ENCODE measurements at places on chromosomes 1 and 21.

DNA sequence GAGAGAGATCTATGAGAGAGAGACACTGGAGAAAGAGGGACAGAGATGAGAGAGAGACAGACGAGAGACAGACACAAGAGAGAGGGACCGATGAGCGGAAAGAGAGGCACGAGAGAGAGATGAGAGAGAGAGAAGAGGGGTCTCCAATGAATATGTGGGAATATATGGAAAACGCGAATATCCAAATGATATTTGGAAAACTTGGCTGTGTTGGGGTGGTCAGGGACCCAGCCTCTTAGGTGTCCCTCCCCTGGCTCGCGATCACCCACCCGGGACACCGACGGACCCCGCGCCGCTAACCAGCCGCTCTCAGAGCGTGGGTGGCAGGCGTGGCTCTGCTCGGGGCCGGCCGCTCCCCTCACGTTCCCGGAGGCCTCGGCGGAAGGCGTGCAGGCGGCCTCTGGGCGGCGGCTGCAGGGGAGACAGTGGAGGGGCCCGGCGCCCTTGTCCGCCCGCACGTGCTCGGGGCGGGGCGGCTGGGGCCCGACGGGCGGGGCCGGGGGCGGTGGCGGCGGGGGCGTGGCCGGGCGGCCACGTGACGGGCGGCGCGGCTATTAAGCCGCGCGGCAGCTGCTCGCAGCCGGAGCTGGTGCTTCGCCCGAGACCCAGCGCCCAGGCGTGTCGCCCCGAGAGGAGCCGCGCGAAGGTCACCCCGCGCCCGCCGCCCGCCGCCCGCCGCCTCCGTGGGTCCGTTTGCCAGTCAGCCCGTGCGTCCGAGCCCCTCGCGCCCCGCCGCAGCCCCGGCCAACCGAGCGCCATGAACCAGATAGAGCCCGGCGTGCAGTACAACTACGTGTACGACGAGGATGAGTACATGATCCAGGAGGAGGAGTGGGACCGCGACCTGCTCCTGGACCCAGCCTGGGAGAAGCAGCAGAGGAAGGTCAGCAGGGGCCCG, at the start of gene ACTN2:
Gene ACTN2 (plus strand): TSS at position 583 of the 898 bp plus-strand sequence. CDS start 175 bp downstream, at position 758.
- DNase-seq = peak; percentile 9

GRCh38 chr1:108049178-108049819, 84.3 kb upstream of the VAV3 start:
- no peak for DNase-seq

GRCh38 chr21:35244514-35244913, 195.4 kb upstream of the RUNX1 start:
- no peak for DNase-seq

GRCh38 chr1:37845786-37846185, 13.6 kb downstream of the MTF1 start:
- no peak for DNase-seq

- DNase-seq = peak; percentile 72
Measured at GRCh38 chr1:88061492-88062177, 622.4 kb upstream of the PKN2 start.

DNA sequence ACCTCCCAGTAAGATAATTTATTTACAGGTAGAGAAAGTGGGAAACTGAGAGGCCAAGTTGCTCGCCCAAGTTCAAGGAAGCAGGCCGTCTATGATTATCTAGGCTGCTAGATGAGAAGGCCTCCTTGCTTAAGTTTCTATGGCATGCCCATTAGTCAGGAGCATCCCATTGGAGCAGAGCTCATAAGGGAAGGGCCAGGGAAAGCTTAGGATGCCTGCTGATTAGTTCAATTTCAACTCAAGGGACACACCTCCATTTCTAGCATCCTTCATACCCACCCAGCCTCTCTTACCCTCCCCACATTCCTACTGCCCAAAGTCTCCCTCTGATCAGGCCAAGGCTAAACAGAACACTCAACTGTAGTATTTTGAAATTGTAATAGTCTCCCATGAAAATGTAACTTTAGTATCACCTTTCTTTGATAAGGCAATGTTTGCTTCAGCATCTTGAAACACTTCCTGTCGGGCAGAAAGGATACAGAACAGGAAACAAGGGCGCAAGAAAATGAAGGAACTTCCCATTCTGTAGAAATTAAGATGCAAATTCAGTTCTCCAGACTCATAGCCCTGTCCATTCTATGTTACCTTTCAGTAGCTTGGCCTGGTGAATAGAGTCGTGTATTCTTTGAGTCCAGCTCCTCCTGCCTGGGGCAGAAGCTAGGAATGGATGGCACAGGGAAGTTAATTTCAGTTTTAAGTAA, 46.3 kb upstream of the TARBP1 start:
- DNase-seq = no peak

GRCh38 chr1:30353637-30354036, 369.7 kb downstream of the MATN1 start:
- DNase-seq = peak; percentile 6

- DNase-seq = no peak
Measured at GRCh38 chr1:163094589-163094988, 25.4 kb downstream of the RGS4 start.

DNA sequence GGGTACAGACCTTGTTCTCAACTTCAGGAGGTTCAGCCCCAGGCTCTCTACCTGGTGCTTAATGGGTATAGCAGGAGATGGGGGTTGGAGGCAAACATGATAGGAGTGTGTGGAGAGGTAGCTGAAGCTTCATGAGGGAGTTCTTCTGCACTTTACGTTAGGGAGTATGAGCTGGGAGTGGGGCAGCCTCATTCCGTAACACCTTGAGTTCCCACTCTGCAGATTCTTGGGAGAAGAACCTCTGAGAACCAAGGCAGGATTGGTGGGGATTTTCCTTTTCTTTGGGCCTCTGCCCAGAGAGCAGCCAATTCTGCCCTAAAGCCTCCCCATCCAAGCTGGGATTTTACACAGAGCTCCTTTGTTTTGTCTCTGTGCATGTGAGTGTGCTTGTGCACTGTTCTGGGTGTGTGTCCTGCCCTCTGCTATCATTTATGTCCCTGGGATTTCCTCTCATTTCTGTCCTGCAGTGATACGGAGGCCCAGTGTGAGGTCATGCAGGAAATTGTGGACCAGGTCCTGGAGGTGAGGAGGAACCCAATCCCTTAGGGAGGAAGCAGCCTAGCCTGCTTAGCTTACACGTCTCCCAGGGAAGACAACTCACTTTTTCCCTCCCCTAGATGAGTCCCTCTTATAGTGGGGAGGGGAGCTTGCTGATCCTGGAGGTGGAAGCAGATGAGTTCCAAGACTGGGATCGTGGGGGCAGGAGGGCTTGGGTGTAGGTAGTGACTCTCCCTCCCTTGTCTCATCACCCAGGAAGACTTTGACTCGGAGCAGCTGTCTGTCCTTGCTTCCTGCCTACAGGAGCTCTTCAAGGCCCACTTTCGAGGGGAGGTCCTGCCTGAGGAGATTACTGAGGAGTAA, 11.6 kb upstream of the SLC27A3 start:
- DNase-seq = no peak

GRCh38 chr1:118116401-118116800, 68.6 kb downstream of the SPAG17 start:
- DNase-seq = peak; percentile 56

DNA sequence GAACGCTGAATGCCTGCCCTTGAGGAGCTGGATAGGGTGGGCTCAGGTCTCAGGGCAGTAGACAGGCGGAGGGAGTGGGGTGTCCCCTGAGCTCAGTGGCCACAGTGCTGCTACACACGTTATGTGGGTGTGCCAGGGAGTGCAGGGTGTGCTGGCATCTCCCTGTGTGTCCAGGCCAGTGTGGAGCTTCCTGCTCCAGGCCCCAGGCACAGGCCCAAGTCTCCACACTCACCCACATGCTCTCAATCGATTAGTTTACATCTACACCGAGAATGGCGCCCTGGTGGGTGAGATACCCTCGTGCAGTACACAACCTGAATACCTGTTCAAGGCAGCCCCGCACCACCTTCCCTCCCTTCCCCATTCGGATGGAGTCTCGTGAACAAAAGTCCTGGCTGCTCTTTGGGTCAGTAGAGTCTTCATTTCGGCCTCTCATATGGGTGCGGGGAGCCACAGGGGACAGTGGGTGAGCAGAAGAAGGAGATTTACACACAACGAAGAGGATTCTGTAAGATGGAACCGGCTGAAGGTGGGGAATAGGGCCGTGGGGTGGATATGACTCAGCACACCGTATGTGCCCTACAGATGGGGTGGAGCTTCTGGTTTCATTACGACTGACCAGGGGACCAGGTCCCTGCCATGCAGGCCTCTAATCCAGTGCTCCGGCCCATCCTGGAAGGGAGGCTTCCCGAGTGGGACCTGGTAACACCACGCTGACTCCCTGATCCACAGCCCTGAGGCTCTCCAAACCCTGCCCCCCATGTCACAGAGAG, 93.3 kb downstream of the SPSB1 start:
- DNase-seq = no peak

DNA sequence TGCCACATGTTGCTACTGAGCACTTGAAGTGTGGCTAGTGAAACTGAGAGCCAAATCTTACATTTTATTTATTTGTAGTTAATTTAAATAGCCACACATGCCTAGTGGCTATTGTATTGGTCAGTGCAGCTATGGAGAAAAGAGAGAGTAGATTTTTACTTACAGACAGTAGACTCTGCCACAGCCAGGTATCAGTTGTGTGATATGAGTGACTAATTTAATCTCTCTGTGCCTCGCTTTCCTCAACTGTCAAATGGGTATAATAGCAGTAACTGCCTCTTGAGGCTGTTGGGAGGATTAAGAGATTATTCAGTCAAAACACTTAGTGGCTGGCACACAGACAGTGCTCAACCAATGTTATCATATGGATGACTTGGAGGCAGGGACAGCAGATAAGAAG, 49.0 kb downstream of the UBE2T start:
- DNase-seq = no peak

- DNase-seq = no peak
Measured at GRCh38 chr1:22500058-22500457, 48.4 kb downstream of the ZBTB40 start.

DNA sequence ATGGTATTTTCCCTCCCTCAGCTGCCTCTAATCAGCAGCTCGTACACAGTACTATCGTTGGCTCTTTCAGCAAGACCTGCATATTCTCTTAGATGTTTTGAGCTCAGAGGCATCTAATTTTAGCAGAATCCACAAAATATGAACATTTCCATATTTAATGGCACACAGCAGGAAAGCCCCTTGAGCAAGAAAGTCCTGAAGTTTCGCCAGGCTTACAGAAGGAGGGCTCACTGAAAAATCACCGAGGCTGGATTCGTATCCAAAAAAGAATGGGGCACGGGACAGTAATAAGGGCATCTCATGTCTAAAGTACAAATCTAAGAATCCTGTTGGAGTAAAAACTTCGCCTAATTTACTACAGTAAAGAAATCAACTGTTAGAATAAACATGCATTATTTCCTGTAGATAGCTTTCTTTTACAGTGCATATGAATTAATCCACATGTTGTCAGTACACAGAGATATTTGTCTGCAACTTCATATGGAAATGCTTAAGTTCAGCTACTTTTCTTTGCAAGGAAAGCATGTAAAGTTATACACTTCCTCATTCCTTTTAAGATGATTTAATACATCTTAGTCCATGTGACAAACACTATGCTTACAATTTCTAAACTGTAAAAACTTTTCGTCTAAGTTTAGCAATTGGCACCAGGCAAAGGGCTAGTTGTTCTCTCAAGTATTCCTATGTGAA, 1205.3 kb upstream of the ADGRL4 start:
- DNase-seq = peak; percentile 64

DNA sequence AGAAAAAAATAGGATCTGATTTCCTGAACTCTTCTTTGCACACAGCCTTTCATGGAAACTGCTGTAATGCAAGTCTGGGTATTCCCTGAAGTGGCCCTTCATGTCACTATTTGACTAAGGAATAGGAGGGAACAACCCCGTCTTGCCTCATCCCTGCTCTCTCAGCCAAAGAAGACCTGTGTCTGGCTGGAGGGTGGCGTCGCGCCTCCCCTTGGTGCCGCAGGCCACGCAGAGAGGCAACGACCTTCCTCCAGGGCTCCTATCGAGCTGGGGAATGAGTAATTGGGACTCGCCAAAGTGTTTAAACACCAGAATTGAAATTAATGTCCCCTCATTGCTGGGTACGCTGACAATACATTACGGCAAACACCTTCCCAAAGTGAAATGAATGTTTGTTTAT, 129.8 kb downstream of the PBX1 start:
- DNase-seq = no peak

DNA sequence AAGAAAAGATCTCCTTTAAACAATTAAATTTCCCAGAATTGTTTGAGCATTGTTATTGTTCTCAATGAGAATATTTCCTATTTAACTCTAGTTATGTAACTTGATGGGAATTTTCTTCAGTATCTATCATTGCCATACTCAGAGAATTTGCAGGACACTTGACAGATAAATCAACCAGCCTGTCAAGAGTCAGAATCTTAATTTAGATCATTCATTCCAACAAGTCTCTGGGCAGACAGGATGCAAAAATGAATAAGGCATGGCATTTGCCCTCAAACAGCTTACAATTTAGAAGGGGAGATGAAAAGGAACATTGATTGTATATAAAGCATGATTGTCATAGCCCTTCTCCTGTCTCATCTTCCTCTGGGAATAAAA, 7.3 kb upstream of the DISC1 start:
- DNase-seq = no peak

Measured in fibroblast of upper back skin (primary cell).